ENCODE measurements at places on chromosomes 7 and 10.

DNA sequence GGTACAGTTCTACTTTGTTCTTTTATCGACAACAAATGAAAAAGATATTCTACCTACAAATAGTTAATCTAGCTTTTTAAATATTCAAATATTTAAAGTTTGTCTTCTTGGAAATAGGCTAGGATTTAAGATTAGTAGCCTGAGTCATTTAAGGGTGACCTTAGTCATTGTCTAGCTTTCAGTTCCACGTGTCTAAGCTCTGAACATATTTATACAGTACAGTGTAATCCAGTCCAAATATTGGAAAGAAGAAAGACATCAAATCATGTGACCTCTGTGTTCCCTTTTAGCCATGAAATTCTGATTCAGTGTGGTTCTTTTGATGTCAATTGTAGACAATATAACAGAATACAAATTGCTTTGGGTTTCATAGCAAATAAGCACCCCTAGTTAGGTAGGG lies 121.1 kb downstream of the MALRD1 start:
- DNase-seq = no peak

- no peak for DNase-seq
Measured at GRCh38 chr10:24465891-24466818, 257.2 kb downstream of the KIAA1217 start.

GRCh38 chr10:123380491-123381085 lies 226.4 kb downstream of the BUB3 start:
- no peak for DNase-seq

DNA sequence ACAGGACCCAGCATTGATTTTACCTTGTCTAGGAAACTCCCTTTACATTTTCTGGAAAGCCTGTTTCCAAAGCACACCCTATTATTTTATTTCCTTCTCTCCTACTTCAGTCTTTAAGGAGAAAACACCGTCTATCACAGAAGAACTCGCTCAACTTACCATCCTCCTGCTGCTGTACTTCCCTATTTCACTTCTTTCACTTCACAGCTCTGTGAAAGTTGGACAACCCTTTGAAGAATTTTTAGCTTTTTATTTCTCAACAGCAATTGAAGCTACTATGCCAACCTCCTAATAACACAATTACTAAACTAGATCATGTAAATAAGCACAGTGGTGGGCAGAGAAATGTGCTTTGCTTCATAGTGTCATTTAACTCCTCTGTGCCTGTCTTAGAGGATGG lies 166.5 kb downstream of the TFEC start:
- no peak for DNase-seq

- DNase-seq = no peak
Measured at GRCh38 chr10:132654121-132654571, 116.6 kb downstream of the INPP5A start.

DNA sequence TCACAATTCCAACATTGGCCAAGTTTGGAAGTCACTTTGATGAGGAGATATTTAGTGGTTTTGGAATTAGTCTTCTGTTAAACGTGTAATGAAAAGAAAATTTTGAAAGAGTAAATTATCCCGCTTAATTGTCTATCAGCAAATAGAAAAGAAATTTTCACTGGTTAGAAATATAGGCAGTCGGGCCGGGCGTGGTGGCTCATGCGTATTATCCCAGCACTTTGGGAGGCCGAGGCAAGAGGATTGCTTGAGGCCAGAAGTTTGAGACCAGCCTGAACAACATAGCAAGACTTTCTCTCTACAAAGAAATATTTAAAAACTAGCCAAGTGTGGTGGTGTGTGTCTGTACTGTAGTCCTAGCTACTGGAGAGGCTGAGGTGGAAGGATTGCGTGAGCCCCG lies 13.4 kb downstream of the CNTNAP2 start:
- DNase-seq = no peak

DNA sequence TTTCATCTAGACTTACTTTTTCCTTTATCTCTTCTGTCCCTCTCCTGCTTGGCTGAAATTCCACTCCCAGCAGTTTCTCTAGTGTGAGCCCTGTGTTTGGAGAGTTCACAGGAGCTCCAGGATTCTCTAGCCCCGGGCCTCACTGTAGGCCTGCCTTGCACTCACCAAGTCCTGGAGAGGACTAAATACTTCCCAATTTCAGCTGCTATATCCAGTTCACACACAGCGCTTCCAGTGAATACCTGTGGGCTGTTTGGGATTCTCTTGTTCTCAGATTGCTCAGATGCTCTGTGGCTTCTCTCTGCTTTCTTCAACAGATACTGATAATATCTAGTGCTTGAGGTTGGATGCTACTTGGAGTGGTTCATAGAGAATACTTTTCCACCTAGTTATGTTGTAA lies 46.0 kb downstream of the MINPP1 start:
- no peak for DNase-seq

DNA sequence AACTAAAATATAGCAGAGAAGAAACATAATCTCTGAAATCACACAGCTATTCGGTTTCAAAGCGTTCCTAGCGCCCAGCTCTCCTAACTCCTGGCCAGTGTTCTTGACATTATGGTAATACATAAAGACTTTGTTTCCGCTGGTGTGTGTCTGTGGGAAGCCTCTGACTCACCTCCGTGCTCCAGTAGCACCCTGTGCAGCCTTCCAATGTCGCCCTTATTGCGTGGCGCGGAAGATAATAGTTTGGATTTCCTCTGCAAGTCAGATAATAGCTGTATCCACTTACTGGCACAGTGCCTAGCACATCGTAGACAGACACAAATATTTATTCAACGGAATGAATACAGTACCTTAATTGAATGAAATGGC lies 570 bp downstream of the BMS1 start:
- DNase-seq = no peak

- no peak for DNase-seq
Measured at GRCh38 chr7:149880638-149881311, 7.0 kb downstream of the ATP6V0E2 start.

DNA sequence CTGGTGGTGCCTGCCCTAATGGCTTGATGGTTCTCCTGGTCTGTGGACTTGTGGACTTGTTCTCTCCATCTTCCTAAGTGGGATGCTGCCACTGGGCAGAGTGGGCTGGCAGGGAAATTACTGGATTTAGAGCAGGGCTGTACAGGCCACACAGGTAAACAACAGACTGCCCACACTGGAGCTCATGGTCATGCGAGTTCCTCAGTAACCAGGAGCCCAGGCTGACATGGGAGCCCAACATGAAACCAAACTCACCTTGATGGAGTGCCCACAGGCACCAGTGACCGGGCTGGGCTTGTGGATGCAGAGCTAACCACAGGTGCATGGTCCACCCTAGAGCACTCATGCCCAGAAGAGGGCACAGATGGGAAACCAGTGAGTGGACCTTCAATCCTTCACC lies 116.7 kb downstream of the SLIT1 start:
- no peak for DNase-seq

DNA sequence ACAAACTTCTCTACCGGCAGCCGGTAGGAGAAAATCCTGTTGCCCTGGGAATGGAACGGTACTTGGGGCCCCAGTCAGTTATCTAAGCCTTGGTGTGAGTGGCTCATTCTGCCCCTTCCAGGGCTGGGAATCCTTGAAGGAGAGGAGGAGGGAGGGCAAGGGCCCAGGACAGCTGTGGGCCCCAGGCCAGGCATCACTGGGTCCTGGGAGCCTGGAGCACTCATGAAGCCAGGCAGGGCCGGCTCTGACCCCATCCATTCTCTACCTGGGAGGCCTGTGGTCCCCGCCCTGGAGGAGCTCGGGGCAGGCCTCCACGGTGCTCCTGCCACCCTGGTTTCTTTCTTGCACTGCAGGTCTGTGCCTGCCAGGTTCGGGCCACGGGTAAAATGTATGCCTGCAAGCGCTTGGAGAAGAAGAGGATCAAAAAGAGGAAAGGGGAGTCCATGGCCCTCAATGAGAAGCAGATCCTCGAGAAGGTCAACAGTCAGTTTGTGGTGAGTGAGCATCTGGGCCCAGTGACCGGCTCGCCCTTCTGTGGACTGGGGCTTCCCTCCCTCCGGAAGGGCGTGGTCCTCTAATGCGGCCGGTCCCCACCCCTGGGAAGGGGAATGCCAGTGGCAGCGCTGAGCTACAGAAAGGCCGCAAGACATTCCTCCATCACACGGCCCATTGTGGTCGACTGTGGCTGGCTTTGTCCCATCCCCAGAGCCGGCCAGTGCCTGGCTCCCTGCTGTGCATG lies 111.3 kb downstream of the RGS10 start:
- DNase-seq = no peak

DNA sequence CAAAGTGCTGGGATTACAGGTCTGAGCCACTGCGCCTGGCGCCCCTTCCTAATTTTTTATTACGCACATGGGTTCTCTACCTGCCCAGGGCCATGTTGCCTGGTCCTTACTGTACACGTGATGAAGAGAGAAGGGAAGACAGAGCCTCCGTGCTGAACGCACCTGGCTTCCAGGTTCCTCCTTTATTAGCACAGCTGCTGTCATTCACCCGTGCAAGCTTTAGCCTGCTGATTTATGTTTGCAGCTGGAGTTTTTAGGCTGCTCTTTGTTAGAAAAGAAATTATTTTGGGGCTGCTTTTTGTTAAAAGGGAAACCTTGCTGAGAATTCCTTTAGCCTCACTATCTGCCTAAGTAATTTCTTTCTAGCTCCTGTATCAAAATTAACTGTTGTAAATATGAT lies 417.0 kb downstream of the CALN1 start:
- no peak for DNase-seq

DNA sequence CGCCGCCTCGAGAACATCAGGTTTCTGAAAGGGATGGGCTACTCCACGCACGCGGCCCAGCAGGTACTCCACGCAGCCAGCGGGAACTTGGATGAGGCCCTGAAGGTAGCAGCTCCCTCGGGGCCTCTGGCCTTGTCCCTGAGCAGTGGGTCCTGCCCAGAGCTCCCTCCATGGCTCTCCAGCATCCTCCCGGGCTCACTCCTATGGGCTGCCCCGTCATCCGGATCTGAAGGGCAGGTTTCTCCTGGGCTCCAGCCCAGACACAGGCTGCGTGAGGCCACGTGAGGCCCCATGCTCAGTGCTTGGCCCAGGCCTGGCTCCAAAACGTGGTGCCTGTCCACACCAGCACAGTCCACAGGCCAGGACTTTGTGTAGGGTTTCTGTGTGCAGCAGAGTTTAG lies 32.5 kb downstream of the NUB1 start:
- DNase-seq = no peak

GRCh38 chr7:111168182-111168581 lies 77.3 kb downstream of the LRRN3 start:
- DNase-seq = no peak

DNA sequence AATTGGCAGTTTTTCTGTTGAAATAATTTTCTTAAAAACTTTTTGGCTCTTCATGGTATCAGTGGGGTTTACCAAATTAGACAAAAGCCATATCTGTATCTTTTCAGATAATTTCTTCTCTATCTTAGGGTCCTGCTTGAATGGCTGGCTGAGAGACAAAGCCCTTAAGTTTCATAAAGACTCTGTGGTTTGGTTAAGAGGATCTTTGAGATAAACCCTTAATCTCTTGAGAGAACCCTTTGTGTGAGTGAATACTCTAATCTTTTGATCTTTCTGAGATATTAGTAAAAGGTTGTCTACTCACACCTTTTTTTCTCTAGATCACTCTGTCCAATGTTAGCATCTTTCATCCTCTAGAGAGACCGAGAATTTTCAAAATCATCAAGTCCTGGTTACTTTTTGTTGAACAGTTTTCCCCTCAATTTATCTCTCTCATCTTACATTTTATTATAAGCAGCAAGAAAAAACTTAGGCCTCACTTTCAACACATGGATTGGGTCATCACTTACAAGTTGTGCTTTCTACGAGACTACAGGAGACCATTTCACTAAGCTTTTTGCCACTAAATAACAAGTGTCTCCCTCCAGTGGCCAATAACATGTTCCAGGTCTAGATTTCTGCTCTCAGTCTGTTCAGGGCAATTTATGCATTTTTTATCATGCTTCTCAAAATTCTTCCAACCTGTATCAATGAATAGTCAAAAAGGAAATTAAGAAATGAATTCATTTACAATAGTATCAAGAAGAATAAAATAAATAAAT lies 28.4 kb downstream of the DNAJC9 start:
- no peak for DNase-seq

DNA sequence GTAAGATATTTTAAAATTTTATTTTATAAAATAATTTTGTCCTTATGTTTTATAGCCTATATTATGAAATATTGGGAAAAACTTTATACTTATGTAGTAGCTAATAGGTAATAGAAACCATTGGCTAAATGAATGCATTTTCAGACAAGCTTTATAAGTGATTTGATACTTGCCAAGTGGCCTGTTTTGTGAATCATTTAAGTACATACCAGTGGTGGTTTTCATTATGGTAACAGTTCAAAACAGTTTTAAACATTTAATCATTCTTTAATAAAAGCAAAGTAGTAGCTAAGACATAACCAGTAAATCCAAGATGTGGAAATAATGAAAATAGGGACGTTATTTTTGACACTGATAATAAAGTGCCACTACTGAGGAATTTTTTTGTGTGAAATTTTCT lies 182.2 kb downstream of the PHF14 start:
- DNase-seq = no peak

DNA sequence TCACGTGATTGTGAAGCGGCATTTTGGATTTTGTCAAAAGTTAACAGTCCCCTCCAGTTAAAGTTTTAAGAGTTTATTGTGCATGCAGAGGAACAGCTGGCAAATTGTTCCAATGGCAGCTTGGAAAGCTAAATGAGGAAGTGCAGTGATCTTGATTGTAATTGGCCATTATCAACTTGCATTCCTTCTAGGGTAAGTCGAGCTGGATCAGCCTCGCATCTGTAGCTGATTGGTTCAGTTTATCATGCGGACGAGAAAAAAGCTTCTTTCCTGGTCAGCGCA lies 566 bp downstream of the ZNF789 start:
- no peak for DNase-seq

GRCh38 chr10:118723466-118723865 lies 31.3 kb downstream of the CACUL1 start:
- no peak for DNase-seq

GRCh38 chr7:24750441-24751055 lies 6.7 kb downstream of the GSDME start:
- no peak for DNase-seq
